ENCODE measurements at places on chromosomes 6 and 20.

DNA sequence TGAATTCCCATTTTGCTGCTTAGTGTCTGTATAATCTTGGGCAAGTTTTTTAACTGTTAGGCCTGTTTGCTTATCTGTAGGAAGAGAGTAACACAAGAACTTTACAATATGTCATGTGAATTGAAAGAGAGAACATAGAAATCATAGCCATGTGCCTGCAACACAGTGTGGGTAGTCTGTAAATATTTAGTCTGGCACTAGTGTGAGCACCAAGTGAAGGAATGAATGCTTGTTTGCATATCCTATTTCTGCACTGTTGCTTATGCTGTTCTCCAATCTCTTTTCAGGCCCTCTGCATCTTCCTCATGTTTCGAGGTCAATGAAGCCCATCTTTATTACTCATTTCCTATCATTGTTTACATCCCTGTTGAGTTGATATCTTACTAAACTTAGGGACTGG, 49.2 kb downstream of the CBFA2T2 start:
- no peak for DNase-seq

- DNase-seq, result no peak
Measured at GRCh38 chr6:71114986-71115385, 158.1 kb upstream of the B3GAT2 start.

DNA sequence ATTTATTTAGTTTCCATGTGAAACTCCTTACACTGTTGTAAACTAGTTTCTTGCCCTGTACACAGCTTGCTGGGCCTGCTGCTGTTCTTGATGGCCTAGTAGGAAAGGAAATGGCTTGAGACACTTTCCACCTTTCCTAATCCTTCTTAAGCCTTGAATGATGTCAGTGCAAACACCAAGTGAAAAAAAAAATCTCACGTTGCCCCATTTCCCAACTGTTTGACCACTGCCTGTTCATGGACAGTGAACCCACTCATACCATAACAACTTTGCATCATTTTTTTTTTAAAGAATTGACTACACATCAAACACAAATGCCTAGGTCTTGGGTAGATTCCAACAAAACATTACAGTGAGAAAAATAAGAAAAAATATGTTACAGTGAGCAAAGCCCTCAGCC, 653.6 kb upstream of the FLRT3 start:
- DNase-seq, result no peak

- DNase-seq, result no peak
Measured at GRCh38 chr6:52503851-52504781, 72.7 kb downstream of the TRAM2 start.

GRCh38 chr6:129513471-129513870, 196.5 kb downstream of the ARHGAP18 start:
- no peak for DNase-seq

GRCh38 chr20:49584418-49585382, 16.8 kb upstream of the PTGIS start:
- DNase-seq, result no peak

Measured in stimulated activated CD4-positive, alpha-beta T cell treated with anti-CD3 and anti-CD28 coated beads, Interleukin-15, amount 100 ng/mL, for 1 hour (primary cell).